ENCODE measurements at places on chromosomes 13 and 19.

DNA sequence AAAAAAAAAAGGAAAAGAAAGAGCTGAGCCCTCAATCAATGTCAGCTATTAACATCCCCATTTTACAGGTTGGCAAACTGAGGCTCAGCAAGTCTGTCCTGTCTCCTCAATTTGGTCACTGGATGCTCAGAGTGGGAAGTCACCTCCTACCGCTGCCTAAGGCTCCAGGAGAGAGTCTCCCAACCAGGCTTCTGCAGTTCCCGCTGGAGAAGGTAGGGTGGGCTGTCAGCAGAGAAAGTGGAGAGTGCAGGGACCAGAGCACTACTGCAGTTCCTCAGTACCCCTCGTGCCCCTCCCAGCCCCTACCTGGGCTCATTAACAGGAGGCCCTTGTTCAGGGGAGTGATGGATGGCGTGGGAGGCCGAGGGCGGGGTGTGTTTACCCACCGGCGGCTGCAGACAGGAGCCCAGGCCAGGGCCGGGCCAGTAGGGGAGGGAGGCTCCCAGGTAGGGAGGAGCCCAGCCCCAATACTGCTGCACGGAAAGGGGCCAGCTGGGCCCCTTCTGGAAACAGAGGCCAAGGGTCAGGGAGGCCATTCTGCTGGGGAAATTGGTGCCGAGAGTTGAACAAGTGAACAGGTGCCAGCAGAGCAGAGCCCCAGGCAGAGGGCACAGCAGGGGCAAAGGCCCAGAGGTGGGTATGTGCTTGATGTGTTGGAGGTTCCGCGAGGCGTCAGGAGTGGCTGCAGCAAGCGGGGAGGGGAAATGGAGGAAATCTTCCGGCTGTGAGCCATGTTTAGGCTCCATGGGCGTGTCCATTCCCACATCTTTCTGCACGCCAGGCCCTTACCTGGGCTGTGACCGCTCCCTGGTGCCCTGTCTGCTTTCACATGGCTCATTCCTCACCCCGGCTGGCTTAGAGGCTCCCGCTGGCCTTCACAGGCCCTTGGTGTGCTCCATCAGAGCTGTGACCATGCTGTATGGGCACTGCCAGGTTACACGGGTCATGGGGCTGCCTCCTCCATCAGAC is 7.6 kb upstream of the COMP start:
- DNase-seq: no peak

DNA sequence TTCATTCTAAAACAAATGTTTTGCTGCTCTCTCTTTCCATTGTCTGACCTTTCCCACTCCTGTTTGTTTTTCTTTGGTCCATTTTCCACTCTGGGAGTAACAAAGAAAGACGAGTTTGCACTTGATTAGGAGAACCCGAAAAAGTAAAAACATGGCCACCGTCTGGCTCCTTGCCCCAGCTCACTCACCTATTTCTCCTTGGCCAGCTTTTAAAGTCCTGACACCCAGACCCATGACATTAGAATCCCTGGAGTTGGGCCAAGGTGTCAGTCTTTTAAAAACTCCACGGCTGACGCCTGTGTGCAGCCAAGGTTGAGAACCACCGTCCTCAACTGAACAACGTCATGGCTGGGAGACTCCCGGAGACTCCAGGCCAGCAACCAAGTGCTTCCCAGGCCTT is 63.6 kb upstream of the FLT1 start:
- DNase-seq: no peak

DNA sequence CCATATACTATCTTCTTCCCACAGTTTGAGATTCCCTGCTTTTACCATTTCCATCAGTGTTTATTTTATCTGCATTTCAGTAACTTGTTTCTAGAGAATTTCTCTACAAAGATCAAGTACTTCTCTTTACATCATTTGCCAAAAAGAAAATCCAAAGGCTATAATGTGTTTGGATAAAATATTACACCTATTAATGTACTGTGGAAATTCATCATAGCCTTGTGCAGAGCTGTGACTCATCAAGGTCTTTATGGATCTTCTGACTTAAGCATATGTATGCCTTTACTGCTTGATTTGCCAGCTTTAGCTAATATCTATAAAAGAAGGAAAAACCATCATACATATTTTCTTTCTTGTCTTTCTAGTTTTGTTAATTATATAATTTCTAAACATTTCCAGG is 9.6 kb upstream of the HTR2A start:
- no peak for DNase-seq

DNA sequence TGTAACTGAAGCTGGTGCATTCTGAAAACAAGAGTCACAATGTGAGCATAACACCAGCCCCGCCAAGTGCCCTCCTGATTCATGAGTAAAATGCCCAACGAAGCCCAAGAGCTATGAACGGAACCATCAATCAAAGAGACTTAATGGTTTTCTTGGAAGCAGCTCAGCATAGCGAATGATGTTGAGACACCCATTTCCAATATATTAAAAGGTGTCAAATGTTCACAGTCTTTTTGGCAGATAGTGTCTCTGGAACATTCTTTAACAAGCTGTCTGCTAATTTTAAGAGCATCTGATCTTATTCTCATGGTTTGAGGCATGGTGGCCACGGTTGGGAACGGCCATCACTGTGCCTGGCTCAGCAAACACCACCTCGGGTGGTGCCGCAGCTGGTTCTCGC is 133.4 kb upstream of the USP29 start:
- DNase-seq: no peak

- DNase-seq: no peak
Observed at GRCh38 chr19:5983367-5983955, 5.5 kb upstream of the RANBP3 start.

DNA sequence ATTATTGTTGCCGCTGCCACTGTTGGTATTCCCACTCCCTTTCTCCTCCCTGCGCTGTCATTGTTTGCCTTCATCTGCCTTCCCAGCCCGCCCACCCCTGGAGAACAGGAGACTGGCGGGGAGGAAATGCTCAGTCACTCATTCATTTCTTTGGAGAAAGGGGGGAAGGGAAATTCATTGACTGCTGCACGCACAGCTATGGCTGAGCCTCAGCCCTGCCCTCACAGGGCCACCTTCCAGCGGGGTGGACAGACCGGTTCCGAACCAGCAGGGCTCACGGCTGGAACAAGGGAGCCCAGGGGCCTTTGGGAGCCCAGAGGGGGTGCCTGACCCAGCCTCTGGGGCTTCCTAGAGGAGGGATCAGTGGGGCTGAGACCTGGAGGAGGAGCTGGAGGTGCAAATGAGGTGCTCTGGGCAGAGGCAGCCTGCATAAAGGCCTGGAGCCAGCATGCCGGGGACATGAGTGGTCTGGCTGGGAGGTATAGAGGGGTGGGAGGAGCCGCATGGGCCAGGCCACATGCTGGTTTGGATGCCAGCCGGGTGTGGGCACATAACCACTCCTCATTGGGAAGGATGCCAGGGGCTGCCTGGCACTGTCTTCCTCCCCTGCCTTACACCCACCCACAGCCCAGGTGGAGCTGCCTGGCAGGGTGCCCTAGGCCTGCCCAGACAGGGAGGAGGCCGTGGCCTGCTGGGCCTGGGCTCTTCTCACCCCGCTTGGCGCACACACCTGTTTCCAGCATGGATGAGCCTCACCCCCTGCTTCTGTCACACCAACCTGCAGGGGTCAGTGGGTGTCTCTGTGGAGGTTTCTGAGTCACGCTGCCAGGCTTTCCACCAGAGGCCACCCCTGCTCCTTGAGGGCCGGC is 26.8 kb downstream of the PPP5C start:
- DNase-seq: peak; percentile 99

GRCh38 chr19:42150911-42151361 is 18.7 kb upstream of the POU2F2 start:
- no peak for DNase-seq

DNA sequence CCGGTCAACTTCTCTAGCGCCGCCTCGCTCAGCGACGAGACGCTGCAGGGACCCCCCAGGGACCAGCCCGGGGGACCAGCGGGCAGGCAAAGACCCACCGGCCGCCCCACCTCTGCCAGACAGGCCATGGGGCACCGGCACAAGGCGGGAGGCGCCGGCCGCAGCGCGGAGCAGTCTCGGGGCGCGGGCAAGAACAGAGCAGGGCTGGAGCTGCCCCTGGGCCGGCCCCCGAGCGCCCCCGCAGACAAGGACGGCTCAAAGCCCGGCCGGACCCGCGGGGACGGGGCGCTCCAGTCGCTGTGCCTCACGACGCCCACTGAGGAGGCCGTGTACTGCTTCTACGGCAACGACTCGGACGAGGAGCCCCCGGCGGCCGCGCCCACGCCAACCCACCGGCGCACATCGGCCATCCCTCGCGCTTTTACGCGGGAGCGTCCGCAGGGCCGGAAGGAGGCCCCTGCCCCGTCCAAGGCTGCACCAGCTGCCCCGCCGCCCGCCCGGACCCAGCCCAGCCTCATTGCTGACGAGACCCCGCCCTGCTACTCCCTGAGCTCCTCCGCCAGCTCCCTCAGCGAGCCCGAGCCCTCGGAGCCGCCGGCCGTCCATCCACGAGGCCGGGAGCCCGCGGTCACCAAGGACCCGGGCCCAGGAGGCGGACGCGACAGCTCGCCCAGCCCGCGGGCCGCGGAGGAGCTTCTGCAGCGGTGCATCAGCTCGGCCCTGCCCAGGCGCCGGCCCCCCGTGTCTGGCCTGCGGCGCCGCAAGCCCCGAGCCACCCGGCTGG is 11.3 kb downstream of the C19orf25 start:
- no peak for DNase-seq

DNA sequence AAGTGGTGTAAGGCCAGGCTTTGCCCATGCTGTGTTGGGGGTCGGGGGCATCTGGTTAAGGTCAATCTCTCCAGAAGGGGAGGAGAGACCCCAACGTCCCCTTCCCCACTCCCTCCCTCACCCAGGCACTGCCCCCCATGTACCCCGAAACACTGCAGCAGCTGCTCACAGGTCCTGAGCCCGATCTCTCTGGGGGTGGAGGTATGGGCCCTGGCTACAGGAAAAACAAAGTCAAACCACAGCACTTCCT is 10.2 kb downstream of the CAPN12 start:
- no peak for DNase-seq

DNA sequence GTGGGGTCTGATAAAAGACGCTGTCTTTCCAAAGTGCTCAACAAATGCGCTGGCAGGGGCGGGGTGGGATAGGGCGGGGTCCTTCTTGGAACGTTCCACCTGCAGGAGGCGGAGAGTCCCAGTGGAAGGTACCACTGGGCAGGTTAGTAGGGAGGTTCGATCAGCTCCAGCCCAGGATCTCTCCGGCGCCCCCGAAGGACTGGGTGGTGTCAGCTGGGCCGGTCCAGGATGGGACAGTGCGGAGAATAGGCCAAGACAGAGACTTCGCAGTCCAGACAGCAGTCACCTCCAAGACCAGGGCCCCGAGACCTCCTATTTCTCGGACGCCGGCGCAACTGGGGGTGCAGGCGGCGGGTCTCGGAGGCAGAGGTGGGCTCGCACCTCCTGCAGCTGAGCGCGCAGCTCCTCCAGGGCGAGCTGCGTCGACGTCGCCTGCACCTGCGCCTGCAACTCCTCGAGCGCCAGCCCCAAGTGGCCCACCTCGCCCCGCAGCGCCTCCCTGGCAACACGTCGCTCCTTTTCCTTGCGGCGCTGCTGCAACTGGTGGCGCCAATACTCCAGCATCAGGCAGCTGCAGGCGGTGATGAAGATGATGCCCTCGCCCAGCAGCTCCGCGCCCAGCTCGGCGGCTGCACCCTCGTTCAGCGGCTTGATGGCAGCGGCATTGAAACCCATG is 21.6 kb downstream of the VASP start:
- DNase-seq: peak; percentile 82

- DNase-seq: no peak
Observed at GRCh38 chr13:59270327-59270726, 893.4 kb downstream of the DIAPH3 start.

DNA sequence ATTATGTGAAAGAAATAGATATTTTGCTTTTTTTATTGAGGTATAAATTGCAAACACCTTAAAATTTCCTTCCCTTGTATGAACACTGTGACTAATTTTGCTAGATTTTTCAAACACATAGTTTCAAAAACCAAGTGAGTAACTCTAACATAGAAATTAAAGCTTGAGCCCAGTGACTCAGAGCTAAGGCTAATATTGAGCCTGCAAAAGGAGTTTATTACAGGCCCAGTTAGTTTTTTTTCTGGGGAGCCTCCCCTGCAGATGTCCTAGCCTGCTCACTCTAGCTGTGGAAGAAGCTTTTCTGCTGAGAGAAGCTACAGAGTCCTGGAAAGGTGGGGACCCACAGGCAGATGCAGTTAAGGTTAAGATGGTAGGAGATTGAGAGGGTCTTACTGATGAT is 3.4 kb downstream of the ZNF430 start:
- DNase-seq: no peak

- DNase-seq: no peak
Observed at GRCh38 chr13:24692561-24692960, 12.4 kb downstream of the ATP12A start.

- peak; percentile 12 for DNase-seq
Observed at GRCh38 chr19:3440082-3440481, 40.2 kb downstream of the SMIM24 start.

DNA sequence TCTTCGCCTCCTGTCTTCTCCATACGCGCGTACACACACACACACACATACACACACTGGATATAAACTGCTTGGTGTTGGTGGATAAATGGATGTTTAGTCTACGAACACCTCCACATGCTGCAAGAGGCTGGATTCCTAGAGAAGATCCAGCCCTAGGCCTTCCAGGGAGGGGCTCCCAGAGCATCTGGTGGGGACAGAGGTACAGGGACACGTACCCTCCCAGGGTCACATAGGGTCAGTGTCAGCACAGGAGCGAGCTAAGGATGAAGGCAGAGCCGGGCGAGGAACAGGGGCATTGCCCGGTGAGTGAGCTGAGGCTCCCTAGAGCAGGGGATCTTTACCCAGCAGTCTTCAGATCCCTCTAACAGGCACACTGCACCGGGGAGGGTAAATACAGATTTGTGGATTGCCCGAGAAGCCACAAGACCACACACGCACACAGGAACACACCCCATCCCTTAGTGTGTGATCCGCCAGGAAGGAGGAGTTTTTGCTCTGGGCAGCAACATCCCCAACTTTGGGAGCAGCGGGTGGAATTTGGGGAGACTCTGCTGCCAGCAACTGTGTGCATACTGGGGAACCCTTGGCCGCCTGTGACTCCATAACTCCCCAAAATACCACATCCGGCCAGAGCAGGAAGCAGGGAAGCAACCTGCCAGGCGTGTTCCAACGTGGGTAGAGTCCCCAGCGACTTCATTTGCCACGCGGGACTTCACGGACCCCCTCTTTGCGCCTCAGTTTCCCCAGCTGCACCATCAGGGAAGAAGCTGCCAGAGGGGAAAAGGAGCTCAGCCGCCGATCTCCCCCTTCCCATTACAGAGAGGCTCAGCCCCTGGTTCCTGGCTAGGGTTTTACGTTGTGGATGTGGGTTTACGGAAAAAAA is 5.8 kb upstream of the TLE2 start:
- no peak for DNase-seq

GRCh38 chr13:106533943-106534638 is 1.4 kb downstream of the EFNB2 start:
- DNase-seq: peak; percentile 60

GRCh38 chr19:13093407-13094105 is 9.1 kb downstream of the LYL1 start:
- peak; percentile 75 for DNase-seq

- DNase-seq: no peak
Observed at GRCh38 chr19:14414926-14415690, 4.0 kb downstream of the DDX39A start.
